ENCODE measurements at places on chromosomes 3 and 15. TPM values are rescaled to one million over a fixed set of nuclear protein-coding genes. Genes with fewer than 3 reads are reported as not detected.

GRCh38 chr3:88101142-88101541 lies 42.1 kb downstream of the ZNF654 start:
- H3K4me1 ChIP-seq, result peaks cover 21% of the 10 kb centered on the region
- H3K27me3 ChIP-seq, result no peaks in the 10 kb centered on the region
- DNase-seq, result no peak
- no peak overlapping the region for H3K4me3 ChIP-seq
- peaks cover 74% of the 10 kb centered on the region for H3K36me3 ChIP-seq

DNA sequence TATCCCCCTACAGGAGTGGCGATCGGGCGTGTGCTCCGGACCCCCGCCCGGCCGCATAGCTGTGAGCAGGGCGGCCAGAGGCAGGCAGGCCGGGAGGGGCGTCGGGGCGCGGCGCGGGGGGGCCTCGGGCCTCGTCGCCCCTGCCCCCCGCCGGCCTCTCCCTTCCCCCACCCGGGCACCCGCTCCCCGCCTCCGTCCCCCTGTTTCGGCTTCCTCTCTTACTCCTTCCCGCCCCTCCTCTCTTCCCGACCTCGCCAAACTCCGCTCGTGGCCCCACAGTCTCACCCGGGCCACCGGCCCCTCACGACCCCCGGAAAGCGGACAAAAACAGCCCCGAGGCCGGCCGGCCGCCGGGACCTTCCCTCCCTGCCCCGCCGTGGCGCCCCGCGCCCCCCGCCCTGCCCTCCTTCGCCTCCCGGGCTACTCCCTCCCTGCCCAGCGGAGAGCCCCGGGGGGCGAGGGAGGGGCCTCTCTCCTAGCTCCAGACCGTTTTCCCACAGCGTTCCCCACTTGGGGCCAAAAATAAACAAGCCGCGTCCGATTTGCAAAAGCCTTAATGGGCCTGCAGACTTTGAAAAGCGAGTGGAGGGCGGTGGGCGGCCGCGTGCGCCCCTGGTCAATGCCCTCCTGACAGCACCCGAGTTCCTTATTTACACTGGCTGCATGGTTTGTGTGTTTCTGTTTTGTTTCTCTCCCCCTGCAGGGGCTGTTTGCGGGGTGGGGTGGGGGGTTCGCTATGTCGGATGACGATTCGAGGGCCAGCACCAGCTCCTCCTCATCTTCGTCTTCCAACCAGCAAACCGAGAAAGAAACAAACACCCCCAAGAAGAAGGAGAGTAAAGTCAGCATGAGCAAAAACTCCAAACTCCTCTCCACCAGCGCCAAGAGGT lies 1.0 kb downstream of the UBE2E1 start:
- peak overlapping the region; percentile 93 for H3K27ac ChIP-seq
- no peak for DNase-seq
- H3K4me3 ChIP-seq, result peak overlapping the region; percentile 91
- peaks cover 46% of the 10 kb centered on the region for H3K4me1 ChIP-seq
- peaks cover 43% of the 10 kb centered on the region for H3K36me3 ChIP-seq

DNA sequence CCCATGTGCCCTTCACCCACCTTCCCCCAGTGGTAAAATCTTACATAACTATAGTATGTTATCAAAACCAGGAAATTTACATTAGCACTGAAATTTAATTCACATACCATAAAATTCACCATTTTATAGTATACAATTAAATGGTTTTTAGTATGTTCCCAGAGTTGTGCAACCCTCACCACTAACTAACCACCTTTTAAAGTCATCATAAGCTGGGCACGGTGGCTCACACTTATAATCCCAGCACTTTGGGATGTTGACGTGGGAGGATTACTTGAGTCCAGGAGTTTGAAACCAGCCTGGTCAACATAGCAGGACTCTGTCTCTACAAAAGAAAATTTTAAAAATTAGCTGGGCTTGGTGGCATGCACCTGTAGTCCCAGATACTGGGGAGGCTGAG lies 13.7 kb downstream of the FRMD5 start:
- H3K36me3 ChIP-seq, result no peaks in the 10 kb centered on the region
- DNase-seq, result no peak
- H3K4me1 ChIP-seq, result no peaks in the 10 kb centered on the region

GRCh38 chr3:32419742-32420125 lies 28.1 kb downstream of the CMTM7 start:
- H3K27me3 ChIP-seq, result no peaks in the 10 kb centered on the region
- peaks cover 76% of the 10 kb centered on the region for H3K4me1 ChIP-seq
- peak overlapping the region; percentile 88 for H3K27ac ChIP-seq
- DNase-seq, result no peak
- peaks cover 45% of the 10 kb centered on the region for H3K36me3 ChIP-seq

GRCh38 chr3:124363476-124363875 lies 366.8 kb upstream of the UMPS start:
- no peaks in the 10 kb centered on the region for H3K36me3 ChIP-seq
- no peak overlapping the region for H3K27ac ChIP-seq

- H3K4me3 ChIP-seq, result no peak overlapping the region
- DNase-seq, result no peak
- no peaks in the 10 kb centered on the region for H3K27me3 ChIP-seq
- peaks cover 4% of the 10 kb centered on the region for H3K4me1 ChIP-seq
- no peak overlapping the region for H3K27ac ChIP-seq
- H3K36me3 ChIP-seq, result peaks cover 43% of the 10 kb centered on the region
Observed at GRCh38 chr3:100158918-100159330, 44.6 kb upstream of the FILIP1L start.

GRCh38 chr3:172511783-172512762 lies 11.2 kb downstream of the TNFSF10 start:
- peak overlapping the region; percentile 43 for H3K4me3 ChIP-seq
- H3K36me3 ChIP-seq, result peaks cover 97% of the 10 kb centered on the region
- H3K4me1 ChIP-seq, result peaks cover 75% of the 10 kb centered on the region

- no peak overlapping the region for H3K27ac ChIP-seq
- no peak for DNase-seq
- no peak overlapping the region for H3K4me3 ChIP-seq
- H3K27me3 ChIP-seq, result no peaks in the 10 kb centered on the region
Observed at GRCh38 chr3:28972921-28973320, 307.9 kb upstream of the RBMS3 start.

GRCh38 chr3:97481416-97481815 lies 283.1 kb upstream of the ARL6 start:
- H3K36me3 ChIP-seq, result no peaks in the 10 kb centered on the region
- no peak overlapping the region for H3K27ac ChIP-seq
- no peaks in the 10 kb centered on the region for H3K27me3 ChIP-seq
- no peak for DNase-seq

- H3K4me1 ChIP-seq, result no peaks in the 10 kb centered on the region
- H3K36me3 ChIP-seq, result no peaks in the 10 kb centered on the region
- no peaks in the 10 kb centered on the region for H3K27me3 ChIP-seq
Observed at GRCh38 chr3:65093641-65094040, 405.8 kb upstream of the ADAMTS9 start.

- no peaks in the 10 kb centered on the region for H3K36me3 ChIP-seq
- no peak overlapping the region for H3K4me3 ChIP-seq
- no peaks in the 10 kb centered on the region for H3K4me1 ChIP-seq
- DNase-seq, result no peak
- H3K27me3 ChIP-seq, result peaks cover 17% of the 10 kb centered on the region
Observed at GRCh38 chr15:69873807-69874206, 223.9 kb downstream of the TLE3 start.

DNA sequence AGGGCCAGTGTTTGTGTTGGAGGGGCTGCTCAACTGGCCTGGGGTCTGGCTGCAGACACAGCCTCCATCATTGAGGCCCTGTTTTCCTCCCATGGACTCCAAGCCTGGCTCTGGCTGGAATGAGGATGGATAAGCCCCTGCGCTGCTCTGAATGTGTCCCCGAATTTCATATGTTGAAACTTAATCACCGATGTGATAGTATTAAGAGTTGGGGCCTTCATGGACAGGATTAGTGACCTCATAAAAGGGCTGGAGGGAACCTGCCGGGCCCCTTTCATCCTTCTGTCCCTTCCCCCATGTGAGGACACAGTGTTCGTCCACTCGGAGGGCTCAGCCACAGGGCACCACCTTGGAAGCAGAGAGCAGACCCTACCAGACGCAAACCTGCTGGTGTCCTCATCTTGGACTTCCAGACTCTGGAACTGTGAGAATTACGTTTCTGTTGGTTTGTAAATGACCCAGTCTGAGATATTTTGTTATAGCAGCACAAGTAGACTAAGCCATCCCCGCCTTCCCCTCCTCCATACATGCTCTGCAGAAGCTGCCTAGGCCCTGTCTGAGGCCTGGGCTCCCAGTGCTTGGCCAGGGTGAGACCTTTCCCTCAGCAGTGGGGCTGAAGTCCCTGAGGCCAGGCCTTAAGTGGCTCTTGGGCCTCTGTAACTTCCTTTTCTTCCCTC lies 3.8 kb upstream of the LCTL start:
- no peaks in the 10 kb centered on the region for H3K27me3 ChIP-seq
- no peaks in the 10 kb centered on the region for H3K36me3 ChIP-seq
- no peak overlapping the region for H3K4me3 ChIP-seq
- no peak for DNase-seq

- peaks cover 4% of the 10 kb centered on the region for H3K4me1 ChIP-seq
- H3K27me3 ChIP-seq, result no peaks in the 10 kb centered on the region
- H3K4me3 ChIP-seq, result no peak overlapping the region
- no peaks in the 10 kb centered on the region for H3K36me3 ChIP-seq
Observed at GRCh38 chr3:11455956-11456355, 183.8 kb downstream of the ATG7 start.

GRCh38 chr3:29412110-29412509 lies 131.2 kb downstream of the RBMS3 start:
- no peak overlapping the region for H3K4me3 ChIP-seq
- DNase-seq, result no peak
- no peaks in the 10 kb centered on the region for H3K27me3 ChIP-seq
- no peak overlapping the region for H3K27ac ChIP-seq

- H3K4me1 ChIP-seq, result peaks cover 2% of the 10 kb centered on the region
- no peak for DNase-seq
- no peak overlapping the region for H3K27ac ChIP-seq
- H3K27me3 ChIP-seq, result no peaks in the 10 kb centered on the region
- peaks cover 59% of the 10 kb centered on the region for H3K36me3 ChIP-seq
- H3K4me3 ChIP-seq, result no peak overlapping the region
Observed at GRCh38 chr15:62021991-62022600, 38.2 kb downstream of the VPS13C start.

GRCh38 chr15:55116636-55117035 lies 80.1 kb downstream of the RSL24D1 start:
- no peak for DNase-seq
- H3K4me3 ChIP-seq, result no peak overlapping the region
- H3K27ac ChIP-seq, result no peak overlapping the region
- H3K36me3 ChIP-seq, result no peaks in the 10 kb centered on the region

DNA sequence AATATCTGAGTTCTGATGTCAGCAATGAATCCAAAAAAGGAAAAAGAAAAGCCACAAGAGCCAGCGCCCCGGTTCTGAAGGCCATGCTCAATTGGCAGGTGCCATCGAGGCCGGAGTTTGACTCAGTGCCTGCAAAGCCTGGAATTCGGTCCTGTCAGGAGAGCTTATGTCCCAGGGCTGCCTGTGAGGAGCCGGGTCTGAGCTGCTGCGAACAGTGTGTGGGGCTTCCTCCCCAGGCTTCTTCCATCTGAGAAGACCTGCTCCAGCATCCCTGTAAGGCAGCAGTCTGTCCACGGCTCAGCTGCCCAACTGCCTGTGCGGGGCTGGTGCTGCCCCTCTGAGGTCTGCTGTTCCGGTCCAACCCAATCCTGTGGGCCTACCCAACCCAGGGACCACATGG lies 46.1 kb downstream of the ROPN1B start:
- peaks cover 6% of the 10 kb centered on the region for H3K36me3 ChIP-seq
- no peaks in the 10 kb centered on the region for H3K4me1 ChIP-seq
- DNase-seq, result no peak
- no peak overlapping the region for H3K27ac ChIP-seq

GRCh38 chr3:139705631-139706030 lies 27.9 kb upstream of the NMNAT3 start:
- no peaks in the 10 kb centered on the region for H3K27me3 ChIP-seq
- H3K27ac ChIP-seq, result no peak overlapping the region
- no peaks in the 10 kb centered on the region for H3K4me1 ChIP-seq
- no peak overlapping the region for H3K4me3 ChIP-seq

- no peak overlapping the region for H3K4me3 ChIP-seq
- H3K27me3 ChIP-seq, result no peaks in the 10 kb centered on the region
- H3K27ac ChIP-seq, result no peak overlapping the region
- H3K4me1 ChIP-seq, result no peaks in the 10 kb centered on the region
- no peak for DNase-seq
Observed at GRCh38 chr3:89525609-89526008, 418.2 kb downstream of the EPHA3 start.

- peaks cover 27% of the 10 kb centered on the region for H3K4me1 ChIP-seq
- peak overlapping the region; percentile 98 for H3K4me3 ChIP-seq
- DNase-seq, result peak; percentile 28
- peak overlapping the region; percentile 87 for H3K27ac ChIP-seq
Observed at GRCh38 chr15:44535523-44536301, 1.2 kb upstream of the EIF3J start.

DNA sequence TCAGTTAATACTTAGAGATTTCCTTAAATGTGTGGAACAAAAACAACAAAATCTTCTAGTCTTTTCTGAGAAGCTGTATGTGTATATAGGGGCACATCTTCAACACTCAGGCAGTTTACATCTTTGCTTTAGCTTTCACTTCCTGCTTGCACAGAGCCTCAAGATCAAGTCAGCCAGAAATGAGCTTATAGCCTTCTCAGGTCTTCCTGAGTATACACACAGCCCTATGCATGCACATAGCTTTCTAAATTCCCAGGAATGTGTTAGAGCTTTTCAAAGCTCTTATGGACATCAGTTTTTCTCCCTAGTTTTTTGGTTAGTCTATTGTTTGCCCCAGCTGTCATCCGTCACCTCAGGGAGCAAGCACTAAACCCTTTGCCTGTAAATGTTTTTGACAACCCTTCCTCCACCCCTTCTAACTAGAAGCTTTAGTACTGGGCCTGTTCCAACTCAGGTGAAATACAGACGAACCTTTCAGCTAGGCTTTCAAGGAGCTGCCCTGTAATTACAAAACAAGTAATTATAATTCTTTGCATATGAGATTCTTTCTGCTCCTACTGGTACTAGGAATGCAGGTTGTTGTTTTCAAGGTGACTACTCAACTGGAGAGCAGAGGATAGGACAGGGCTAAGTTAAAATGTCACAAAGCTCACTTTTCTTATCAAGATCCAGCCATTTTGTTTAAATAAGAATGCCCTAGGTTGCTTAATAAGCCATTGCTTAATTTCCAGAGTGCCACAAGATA lies 22.6 kb upstream of the MTMR10 start:
- H3K4me3 ChIP-seq, result no peak overlapping the region
- no peak overlapping the region for H3K27ac ChIP-seq
- peaks cover 9% of the 10 kb centered on the region for H3K36me3 ChIP-seq
- peaks cover 16% of the 10 kb centered on the region for H3K27me3 ChIP-seq
- H3K4me1 ChIP-seq, result peaks cover 11% of the 10 kb centered on the region

- H3K27ac ChIP-seq, result no peak overlapping the region
- H3K4me3 ChIP-seq, result no peak overlapping the region
- no peak for DNase-seq
- peaks cover 3% of the 10 kb centered on the region for H3K27me3 ChIP-seq
- no peaks in the 10 kb centered on the region for H3K36me3 ChIP-seq
Observed at GRCh38 chr3:73493543-73494308, 131.0 kb downstream of the PDZRN3 start.

GRCh38 chr15:90291679-90292356 lies 26.3 kb downstream of the NGRN start:
- no peak for DNase-seq
- H3K4me1 ChIP-seq, result peaks cover 17% of the 10 kb centered on the region
- H3K4me3 ChIP-seq, result no peak overlapping the region

Gene CPLX3
- total RNA-seq, result 0.16 TPM

Gene DNAH12
- total RNA-seq, result 0.11 TPM

Gene ADAMTS17
- total RNA-seq, result 1.1 TPM

Gene GOLGA6L4
- 1.8 TPM for total RNA-seq

Gene RPSA
- total RNA-seq, result 2,053 TPM

Gene GCSAM
- total RNA-seq, result 1.9 TPM

Gene MEIS2
- total RNA-seq, result not detected

Gene SNRK
- total RNA-seq, result 28.0 TPM

Gene CTNNB1
- 238 TPM for total RNA-seq

Gene P3H2
- total RNA-seq, result not detected

Gene CYP11A1
- not detected for total RNA-seq
